ENCODE measurements at places on chromosomes 1 and 21. TPM values are rescaled to one million over a fixed set of nuclear protein-coding genes. Genes with fewer than 3 reads are reported as not detected.

GRCh38 chr1:4600615-4601460, 53.6 kb upstream of the AJAP1 start:
- H3K36me3 ChIP-seq = no peaks in the 10 kb centered on the region
- peaks cover 4% of the 10 kb centered on the region for H3K27me3 ChIP-seq
- peak; percentile 32 for DNase-seq
- H3K4me1 ChIP-seq = no peaks in the 10 kb centered on the region
- H3K4me3 ChIP-seq = no peak overlapping the region
- H3K27ac ChIP-seq = no peak overlapping the region

Gene RNF207
- 7.2 TPM for total RNA-seq

- no peak overlapping the region for H3K4me3 ChIP-seq
- no peaks in the 10 kb centered on the region for H3K4me1 ChIP-seq
- no peak overlapping the region for H3K27ac ChIP-seq
- DNase-seq = no peak
- H3K27me3 ChIP-seq = no peaks in the 10 kb centered on the region
- no peaks in the 10 kb centered on the region for H3K36me3 ChIP-seq
These were observed 307.0 kb upstream of the PRMT6 start for GRCh38 chr1:106749491-106749890.

DNA sequence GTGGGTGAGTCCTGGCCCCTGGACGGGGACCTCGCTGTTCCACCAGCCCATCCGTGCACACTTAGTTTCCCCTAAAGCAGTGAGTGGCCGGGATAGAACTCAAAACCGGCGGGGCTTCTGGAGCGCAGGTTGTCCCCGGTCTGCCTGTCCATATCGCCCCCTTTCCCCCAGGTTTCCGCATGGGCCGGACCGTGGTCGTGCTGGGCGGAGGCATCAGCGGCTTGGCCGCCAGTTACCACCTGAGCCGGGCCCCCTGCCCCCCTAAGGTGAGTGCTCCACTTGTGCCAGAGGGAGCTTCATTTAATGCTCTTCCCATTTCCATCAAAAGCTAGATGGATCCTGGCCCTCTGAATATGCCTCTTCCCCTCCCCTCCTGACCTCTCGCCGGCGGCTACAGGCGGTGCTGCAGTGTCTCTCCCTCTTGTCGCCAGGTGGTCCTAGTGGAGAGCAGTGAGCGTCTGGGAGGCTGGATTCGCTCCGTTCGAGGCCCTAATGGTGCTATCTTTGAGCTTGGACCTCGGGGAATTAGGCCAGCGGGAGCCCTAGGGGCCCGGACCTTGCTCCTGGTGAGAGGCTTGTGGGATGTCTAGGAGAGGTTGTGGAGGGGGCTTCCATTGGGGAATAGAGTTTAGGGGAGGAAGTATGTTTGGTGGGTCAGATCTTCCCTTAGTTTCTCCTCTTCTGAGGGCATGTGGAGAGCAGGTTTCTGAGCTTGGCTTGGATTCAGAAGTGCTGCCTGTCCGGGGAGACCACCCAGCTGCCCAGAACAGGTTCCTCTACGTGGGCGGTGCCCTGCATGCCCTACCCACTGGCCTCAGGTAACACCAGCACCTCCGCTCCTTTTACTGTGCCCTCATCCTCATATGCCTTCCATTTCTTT, 683 bp downstream of the PPOX start:
- peak overlapping the region; percentile 64 for H3K4me3 ChIP-seq
- peak overlapping the region; percentile 87 for H3K27ac ChIP-seq
- H3K36me3 ChIP-seq = peaks cover 5% of the 10 kb centered on the region
- peak; percentile 86 for DNase-seq

GRCh38 chr1:146016891-146017290, 4.6 kb downstream of the HJV start:
- H3K4me1 ChIP-seq = peaks cover 6% of the 10 kb centered on the region
- H3K27me3 ChIP-seq = peaks cover 3% of the 10 kb centered on the region
- H3K36me3 ChIP-seq = no peaks in the 10 kb centered on the region
- no peak overlapping the region for H3K27ac ChIP-seq
- no peak overlapping the region for H3K4me3 ChIP-seq
- DNase-seq = no peak

DNA sequence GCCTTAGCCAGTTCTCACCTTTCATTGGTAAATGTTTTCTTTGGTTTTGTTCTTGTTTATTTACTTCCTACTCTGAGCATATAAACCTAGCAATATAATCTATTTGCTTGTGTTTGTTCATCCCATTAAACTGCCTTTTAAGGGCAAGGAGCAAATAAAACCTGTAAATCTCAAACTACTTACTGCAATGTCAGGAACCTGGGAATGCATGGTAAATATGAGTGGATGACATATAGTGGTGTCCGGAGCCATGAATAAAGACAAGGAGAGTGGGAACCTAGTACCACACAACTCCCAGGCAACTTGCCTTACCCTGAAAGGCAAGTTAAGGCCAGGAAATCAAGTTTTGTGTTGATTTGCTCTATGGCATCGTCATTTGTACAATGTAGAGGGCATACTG, 1133.7 kb upstream of the NCAM2 start:
- H3K27me3 ChIP-seq = no peaks in the 10 kb centered on the region

DNA sequence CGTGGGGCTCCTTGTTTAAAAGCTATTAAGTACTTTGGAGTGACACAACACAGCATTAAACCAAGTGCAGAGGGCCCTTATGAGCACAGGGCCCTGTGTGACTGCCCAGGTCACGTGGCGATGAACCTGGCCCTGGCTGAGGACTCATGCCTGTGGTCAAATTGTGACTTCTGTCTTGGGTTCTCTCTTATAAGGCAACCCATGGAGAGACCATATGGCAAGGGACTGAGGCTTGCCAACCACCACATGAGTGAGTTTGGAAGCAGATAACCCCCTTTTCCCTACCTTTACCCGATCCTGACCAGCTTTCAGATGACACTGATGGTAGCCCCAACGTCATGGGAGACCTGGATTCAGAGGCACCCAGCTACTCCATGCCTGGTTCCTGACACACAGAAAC, 140.5 kb downstream of the ZBTB18 start:
- no peaks in the 10 kb centered on the region for H3K27me3 ChIP-seq
- H3K4me1 ChIP-seq = no peaks in the 10 kb centered on the region
- no peak overlapping the region for H3K4me3 ChIP-seq
- H3K36me3 ChIP-seq = no peaks in the 10 kb centered on the region
- no peak for DNase-seq

Gene PTCH2
- total RNA-seq = 1.4 TPM

DNA sequence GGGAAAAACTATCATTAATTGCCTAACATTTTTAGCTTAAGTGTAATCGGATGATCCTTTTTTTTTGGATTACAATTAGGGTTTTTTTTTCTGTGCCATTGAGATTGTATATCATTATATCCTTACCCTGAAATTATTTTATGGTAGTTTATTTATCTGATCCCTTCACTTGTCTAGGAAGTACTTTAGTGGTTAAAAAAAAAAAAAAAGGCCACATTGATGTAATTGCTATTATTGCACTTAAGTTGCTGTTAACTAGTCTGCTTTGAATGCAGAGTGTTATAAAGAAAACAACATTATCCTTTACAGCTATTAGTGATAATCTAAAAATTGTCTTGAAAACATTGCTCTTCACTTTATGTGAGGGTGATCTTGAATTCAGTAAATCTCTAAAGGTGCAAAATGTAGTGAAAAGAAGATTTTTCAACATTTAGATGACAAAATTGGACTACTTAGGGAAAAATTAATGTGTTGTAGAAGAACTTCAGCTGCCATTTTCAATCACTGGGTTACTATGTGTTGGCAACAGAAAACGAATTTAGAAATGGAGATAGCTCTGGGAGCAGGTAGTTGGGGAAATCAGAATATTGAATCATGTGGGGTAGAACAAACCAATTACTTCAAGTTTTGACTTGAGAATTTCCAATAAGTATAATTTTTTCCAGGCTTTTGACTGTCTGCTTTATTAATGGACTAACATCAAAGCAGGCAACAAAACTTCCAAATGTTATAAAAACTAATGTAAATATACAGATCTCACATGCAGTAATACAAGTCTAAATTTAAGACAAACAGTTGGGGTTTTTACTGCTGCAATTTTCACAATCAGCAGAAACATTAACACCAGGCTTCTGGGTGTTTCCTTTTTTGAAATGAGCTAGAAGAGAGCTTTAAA, 5.0 kb downstream of the ADGRL2 start:
- H3K4me1 ChIP-seq = peaks cover 35% of the 10 kb centered on the region
- peak overlapping the region; percentile 28 for H3K4me3 ChIP-seq
- H3K27ac ChIP-seq = peak overlapping the region; percentile 92
- H3K27me3 ChIP-seq = no peaks in the 10 kb centered on the region
- no peak for DNase-seq

Gene KRTCAP2
- 122 TPM for total RNA-seq

DNA sequence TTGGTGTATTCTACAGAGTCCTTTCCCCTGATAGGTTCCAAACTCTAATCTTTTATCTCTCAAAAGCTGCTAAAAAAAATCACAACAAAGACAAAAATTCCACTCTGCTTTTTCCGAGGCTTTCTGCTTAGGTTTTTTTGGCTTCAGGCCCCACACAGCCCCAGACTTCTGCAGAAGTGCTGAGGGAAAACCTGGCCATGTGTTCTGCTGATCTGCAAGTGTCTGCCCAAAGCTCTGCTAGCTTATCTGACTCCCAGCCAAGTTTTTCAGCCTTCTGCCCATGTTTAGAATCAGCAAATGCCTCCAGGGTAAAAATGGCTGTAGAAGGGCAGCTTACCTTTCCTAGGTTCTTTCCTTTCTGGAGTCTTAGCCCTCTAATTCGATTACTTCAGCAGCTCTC, 28.4 kb downstream of the DISP3 start:
- H3K27ac ChIP-seq = no peak overlapping the region
- no peaks in the 10 kb centered on the region for H3K4me1 ChIP-seq
- DNase-seq = no peak
- peaks cover 5% of the 10 kb centered on the region for H3K27me3 ChIP-seq
- H3K4me3 ChIP-seq = no peak overlapping the region
